ENCODE measurements at places on chromosomes 6 and 20.

DNA sequence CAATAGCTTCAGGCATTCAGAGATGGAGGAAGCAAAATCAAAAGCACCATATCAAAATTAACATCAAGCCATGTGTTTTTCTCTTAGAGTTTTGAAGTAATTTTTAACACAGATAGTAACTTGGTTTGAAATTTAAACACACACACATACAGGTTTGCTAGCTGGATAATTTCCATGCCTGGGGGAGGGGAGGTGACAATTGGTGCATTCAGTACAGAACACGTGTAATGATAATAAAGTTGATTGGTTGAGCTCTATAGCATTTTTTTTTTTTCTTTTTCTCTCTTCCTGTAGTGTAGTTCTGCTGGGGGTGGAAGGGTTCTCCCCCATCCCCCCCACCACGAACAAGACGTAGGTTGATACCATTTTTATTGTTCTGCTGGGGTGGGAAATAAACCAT, 564.8 kb downstream of the LMBRD1 start:
- DNase-seq, result no peak

DNA sequence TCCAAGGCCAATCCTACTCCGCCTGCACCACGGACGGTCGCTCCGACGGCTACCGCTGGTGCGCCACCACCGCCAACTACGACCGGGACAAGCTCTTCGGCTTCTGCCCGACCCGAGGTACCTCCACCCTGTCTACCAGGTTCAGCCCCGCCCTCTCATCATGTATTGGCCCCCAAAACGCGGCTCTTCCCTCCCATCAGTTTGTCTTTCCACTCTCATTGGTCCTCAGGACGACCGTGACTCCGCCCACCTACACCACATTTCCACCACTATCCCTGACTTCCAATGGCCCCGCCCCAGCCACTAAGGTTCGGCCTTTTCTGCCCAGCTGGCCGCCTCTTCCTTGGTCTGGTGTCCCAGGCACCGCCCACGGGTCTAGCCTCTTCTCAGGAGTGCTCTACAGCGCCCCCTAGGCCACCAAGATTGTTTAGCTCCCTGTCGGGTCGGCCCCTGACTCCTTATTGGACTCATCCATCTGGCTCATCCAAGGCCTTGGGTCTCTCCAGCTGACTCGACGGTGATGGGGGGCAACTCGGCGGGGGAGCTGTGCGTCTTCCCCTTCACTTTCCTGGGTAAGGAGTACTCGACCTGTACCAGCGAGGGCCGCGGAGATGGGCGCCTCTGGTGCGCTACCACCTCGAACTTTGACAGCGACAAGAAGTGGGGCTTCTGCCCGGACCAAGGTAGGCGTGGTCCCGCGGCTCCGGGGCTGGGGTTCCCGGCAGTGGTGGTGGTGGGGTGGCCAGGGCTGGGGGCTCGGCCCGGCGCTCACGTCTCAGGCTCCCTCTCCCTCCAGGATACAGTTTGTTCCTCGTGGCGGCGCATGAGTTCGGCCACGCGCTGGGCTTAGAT, 3.1 kb downstream of the MMP9 start:
- DNase-seq, result no peak

- no peak for DNase-seq
Observed at GRCh38 chr6:235763-236360, 56.4 kb upstream of the DUSP22 start.

DNA sequence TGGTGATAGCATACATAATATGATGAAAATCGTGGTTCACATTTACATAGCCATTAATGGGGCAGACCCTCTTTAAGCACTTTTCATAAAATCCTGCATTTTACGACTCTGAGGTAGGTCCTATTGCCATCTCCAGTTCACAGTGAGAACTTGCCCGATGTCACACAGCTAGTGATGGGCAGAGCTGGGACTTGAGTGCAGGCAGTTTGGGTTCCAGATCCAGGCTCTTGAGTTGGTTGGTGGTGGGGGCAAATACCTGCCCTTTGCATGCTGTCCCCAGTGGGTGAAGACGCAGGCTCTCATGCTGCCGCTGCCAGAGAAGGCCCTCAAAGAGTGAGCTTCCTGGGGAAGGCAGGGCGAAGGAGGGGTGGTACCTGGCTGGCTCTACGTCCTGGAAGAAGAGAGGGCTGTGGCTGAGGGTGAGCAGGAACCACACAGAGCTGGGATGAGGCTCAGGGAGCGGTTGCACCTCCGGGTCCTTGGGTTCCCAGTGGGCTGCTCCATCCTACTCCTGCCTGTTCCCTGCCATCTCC, 6.1 kb upstream of the BAK1 start:
- DNase-seq, result no peak

DNA sequence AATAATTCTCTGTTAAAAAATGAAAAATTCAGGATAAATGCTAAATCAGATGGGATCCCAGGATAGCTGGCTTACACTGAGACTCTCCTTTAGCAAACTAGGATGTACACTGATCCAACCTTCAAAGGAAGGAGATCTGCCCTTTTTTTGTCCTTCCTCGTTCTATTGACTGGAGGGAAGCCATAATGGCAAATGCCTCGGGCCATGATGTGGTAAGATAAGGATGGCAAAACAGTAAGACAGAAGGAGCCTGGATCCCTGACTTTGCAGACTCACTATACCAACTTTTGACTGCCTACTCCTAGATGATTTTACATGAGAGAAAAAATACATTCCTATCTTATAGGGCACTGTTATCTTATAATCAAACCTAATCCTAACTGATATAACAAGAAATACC, 156.9 kb upstream of the BEND3 start:
- DNase-seq, result no peak

GRCh38 chr6:110778333-110778732, 36.9 kb downstream of the CDK19 start:
- no peak for DNase-seq

DNA sequence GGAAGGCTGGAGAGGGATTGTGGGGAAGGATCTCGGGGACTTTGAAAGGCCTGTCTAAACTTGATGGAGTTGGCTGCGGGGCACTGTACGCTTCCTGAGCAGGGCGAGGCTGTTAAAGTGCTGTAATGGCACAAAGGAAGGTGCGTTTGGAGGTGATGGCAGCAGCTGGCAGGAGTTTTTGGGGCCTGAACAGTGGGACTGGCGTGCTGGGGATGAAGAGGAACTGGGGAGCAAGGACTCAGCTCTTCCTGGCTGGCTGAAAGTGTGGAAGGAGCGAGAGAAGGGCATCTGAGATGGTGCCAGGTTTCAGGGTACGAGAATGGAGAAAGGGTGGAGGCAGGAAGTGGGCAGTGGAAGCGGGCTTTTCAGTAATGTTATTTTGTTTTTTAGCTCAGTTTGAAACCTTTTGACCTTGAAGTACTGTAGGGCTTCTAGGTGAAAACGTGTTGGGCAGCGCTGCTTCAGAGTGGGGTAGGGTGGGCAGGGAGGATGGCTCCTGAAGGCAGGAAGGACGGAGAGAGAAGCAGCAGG, 8.0 kb downstream of the TMEM181 start:
- DNase-seq, result no peak

DNA sequence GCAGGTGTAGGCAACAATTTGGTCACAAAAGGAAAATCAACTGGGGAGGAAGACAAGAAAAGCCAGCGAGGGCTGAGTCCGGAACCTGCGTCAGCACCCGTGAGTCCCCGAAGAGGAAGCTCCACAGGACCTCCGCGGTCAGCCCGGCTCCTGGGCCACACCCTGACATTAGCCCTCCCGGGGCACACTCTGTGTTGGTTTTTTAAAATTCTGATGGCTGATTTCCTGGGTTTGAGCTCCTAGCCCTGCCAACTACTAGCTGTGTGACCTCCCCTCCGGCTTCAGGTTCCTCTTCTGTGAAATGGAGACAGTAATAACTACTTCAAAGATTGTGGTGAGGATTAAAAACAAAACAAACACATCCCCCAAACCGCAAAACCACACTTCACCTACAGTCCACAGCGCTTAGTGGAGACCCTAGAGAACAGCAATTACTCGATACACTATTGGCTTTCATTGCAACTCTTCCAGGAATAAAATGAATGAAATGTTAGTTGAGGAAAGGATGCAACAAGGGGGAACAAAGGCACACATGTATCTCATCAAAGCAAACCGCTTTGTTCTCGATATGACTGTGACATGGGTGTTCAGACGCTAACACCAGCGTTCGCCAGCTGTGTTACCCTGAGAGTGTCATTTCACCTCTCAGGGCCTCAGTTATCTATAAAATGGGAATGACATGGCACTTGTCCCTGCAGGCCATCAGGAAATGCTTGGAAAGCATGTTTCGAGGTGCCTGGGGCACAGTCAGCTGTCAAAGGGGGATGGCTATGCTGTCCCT, 985 bp downstream of the ZBP1 start:
- DNase-seq, result no peak

DNA sequence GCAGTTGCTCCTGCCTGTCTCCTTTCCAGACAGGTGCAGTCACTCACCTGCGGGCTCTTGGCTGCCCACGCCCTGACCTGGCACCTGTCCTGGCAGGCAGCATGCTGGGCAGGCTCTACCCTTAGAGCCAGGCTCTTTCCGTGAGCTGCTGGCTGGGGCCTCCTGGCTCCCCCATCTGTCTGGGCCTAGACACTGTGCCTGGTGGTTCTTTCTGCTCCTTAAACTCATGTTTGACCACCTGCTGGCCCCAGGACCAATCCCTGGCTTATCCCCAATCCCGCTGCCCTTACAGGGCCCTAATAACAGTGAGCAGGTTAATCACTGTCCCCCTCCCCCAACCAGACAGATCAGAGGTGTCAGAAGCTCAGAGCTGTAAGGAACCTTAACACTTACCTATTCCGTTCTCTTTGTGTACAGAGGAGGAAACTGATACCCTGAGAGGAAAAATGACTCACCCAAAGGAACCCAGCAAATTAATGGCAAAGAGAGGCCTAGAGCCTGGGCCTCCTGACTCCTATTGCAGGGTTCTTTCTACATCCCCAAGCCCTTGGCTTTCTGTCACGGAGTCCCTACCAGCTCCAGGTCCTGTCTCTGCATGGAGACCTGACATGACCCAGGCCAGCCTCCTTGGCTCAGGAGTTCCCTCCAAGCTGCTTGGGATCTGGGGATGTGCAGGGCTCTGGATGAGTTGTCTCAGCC, 54.7 kb downstream of the RAB44 start:
- no peak for DNase-seq

DNA sequence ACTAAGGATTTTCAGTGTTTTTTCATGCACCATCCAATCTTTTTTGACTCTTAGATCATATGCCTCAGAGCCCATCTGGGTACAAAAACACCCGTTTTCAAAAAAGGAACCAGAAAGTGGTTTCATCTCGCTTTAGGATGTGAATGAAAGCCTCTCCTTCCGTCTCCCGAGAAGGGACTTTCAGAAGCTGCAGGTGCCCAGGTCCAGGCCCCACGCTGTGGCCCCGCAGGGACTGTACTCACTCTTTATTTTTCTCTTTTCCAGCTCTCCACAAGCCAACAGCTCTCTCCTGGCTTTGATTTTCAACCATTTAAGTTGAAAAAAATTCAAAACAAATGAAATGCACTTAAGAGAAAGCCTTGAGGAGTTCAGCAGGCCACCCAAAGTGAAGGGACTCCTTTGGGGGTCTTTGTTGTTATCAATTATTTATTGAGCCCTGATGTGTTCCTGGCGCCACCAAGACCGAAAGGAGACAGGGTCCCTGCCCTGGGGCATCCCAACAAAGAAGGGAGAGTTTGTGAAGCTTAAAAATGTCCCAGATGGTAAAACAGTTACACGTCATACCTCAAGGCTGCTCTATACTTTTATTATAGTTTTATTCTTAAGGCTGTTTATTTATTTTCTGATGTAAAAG, 467.3 kb downstream of the PREX1 start:
- DNase-seq, result no peak

DNA sequence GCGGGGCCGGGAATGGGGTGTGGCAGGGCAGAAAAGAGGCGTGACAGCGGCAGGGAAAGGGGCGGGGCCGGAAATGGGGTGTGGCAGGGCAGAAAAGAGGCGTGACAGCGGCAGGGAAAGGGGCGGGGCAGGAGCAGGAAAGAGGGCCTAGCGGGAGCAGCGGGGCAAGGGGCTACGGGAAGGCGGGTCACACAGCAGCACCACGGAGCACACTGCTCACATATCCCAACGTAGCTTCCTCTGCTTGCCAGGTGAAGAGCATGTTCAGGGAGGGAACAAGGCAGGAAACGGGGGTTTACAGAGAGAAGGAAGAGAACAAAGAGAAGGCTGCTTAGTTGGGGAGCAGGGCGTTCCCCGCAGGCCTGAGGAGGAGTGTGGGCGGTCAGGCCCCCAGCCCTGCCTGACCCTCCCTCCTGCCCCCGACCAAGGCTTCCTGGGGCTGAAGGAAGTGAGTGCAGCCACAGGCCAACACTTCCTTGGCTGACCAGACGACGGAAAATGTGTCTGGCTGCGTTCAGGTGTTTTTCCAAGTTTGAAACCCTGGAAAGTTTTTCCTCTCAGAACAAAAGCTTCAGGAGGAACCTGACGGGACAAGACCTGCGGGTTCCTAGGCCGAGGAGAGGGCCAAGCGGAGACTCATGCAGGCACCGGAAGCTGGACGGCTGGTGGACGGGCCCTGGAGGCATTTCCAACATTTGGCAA, 13.8 kb downstream of the UCKL1 start:
- DNase-seq, result no peak

DNA sequence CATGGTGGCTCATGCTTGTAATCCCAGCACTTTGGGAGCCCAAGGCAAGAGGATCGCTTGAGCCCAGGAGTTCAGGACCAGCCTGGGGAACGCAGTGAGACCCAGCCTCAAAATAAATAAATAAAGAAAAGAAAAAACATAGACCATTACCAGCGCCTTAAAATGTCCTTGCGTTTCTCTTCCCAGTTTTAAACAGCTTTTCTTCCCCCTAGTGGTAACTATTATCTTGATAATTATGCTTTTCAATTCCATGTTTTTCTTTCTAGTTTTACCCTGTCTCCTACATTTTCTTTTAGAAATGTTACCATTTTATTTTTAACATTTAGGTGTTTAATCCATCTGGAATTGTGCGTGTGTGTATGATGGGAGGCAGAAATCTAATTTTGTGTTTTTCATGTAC, 24.4 kb downstream of the DNAH8 start:
- DNase-seq, result no peak

DNA sequence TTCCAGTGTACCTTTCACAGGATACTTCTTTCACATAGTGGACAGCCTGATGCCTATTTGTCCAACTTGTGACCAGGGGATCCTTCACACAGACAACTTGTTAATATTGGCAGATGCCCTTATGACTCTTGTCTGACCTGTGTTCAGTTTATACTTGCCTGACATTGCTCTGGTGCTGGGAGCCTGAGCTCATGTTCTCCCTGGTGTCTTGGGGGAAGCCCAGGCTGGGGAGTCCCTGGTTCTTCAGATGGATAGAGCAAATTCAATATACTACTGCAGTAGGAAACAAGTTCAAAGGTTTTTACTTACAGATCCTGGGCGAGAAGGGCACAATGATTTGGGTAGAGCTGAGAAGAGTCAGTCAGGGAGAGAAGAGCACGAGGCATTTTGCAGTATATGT, 76.1 kb downstream of the NKAIN2 start:
- DNase-seq, result no peak

GRCh38 chr6:150922137-150922536, 56.6 kb downstream of the MTHFD1L start:
- DNase-seq, result no peak

DNA sequence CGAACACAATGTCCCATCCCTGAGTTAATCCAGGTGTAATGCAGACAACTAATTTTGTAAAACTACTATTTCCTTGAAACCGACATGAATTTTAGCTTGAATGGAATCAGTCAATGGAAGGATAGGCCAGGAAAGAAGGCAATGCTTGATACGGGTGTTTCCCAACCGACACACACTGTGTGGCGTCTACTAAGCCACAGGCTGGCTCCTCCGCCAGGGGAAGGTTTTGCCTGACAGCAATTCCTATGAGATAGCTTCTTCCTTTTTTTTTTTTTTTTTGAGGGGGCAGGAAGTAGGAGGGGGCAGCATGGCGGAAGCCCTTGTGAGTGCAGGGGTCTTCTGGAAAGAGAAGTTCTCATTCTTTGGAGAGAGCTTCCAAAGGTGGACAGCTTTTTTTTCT, 12.0 kb upstream of the LAMA4 start:
- DNase-seq, result no peak

GRCh38 chr6:18023891-18024290, 36.5 kb upstream of the KIF13A start:
- no peak for DNase-seq
